ENCODE measurements at places on chromosomes 7 and 10.

GRCh38 chr10:70549962-70550458 is 52.5 kb downstream of the PRF1 start:
- DNase-seq: peak; percentile 65

GRCh38 chr10:67988606-67989005 is 86.5 kb downstream of the HERC4 start:
- DNase-seq: no peak

GRCh38 chr7:13540429-13540828 is 449.0 kb downstream of the ETV1 start:
- no peak for DNase-seq

DNA sequence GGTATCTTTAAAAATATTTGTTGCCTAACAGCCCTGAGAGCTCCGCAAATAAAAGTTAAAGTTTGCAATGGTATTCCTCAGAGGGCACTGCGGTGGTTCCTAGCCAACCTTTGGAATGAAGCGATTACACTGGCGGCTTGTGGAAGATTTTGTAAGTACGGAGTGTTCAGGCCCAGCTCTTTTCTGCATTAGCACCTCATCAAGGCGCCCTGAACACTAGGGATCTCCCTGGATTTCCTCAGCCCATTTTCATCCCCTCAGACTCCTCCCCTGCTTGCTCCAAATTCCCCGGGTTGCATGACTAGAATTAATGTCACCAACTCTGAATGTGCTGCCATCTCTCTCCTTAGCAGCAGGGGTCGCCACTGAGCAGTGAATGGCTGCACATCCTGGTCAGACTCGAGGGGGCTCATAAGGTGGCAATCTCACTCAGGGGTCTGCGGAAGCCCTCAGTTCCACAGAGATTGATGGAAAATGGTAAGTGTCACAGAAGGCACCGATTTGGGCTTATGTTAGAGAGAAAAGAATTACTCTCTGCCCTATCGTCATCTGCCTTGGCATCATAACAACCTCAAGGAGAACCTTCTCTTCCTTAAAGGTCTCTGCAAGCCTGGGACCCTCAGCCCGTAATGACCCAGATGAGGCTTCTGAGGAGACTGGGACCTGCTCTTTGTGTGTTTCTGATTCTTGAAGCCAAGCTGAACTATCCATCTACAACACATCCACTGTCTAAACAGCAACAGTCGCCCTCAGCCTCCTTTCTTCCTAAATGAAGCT is 262.8 kb upstream of the AOAH start:
- peak; percentile 50 for DNase-seq

DNA sequence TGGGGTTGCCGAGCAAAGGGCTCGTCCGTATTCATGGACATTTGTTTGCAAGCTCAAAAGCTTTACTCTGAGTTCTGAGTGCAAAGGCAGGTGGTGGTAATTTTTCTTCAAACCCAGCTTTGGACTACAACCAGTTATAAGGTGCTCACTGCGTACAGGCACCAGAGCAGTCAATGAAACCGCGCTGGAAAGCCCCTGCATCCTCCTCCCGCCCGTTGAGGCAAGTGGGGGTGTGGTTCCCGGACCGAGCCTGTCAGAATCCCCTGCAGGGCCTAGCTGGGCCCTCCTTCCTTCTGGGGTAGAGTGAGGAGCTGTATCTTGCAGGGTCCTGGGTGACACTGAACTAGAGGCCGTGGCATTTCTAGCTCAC is 22.3 kb downstream of the AMZ1 start:
- peak; percentile 48 for DNase-seq

DNA sequence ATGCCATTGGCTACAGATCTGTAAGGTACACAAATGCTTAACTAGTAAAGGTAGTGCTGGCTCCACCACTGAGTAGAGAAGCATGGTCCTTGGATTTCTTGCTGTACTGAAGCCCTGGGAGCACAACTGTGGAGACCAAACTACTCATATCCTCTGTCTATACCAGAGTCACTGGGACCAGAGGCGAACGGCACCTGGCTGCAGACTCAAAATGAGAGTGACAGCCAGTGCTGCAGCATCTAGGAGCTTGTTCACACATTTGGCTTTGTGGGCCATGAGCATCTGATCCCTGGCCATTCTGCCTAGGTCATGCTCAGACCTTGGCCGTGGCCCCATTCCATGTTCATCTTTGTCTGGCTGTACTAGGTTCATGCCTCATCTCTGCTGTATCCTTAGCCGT is 31.9 kb downstream of the LRRC18 start:
- no peak for DNase-seq

DNA sequence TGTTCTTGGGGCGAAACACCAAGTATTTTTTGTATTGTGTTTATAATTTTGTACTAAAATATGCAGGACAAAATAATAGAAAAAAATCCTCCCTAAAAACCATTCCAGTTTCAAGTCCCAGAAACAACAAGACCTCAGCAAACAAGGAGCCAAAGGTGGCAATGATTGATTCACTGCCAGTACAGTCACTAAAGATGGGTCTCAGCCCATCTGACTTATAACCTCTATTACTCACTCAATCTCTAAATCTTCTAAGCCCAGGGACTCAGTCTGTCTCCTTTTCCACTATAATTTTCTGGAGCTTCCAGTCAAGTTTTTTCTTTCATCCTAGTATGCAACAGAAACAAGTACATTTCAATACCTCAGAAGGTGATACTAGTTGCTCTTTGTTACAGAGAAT is 33.3 kb downstream of the SNX13 start:
- DNase-seq: no peak

DNA sequence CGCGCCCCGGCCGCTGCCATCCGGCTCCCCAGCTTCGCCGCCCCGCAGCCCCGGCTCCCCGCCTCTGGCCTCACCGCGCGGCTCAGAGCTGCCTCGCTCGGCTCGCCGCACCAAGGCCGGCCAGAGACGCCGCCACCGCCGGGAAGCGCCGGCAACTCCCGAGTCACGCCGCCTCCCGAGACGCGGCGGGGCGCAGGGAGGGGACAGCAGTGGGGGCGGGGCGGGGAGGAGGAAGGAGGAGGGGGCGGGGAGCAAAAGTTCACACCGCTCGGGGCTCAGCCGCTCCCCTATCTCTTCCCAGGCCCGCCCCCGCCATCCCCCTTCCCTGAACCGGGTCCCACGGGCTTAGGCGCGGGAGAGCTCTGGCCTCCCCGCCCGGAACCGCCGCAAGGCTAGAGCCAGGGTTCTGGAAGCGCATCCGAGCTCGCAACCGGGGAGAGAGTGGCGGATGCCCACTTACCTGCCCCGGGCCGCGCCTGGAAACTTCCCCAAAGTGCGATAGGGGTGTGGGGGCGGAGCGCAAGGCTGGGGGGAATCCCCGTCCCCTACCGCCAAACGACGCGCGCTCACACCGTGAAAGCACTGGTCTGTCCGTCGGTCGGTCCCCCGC is 1.0 kb downstream of the CHST15 start:
- DNase-seq: no peak

Measured in stimulated activated CD4-positive, alpha-beta T cell treated with anti-CD3 and anti-CD28 coated beads, TNF-alpha, amount 100 ng/mL, for 1 hour (primary cell).